ENCODE measurements at places on chromosomes 1 and 21.

- no peak for DNase-seq
These were observed 172.2 kb downstream of the CHRM3 start for GRCh38 chr1:239558559-239558958.

GRCh38 chr1:204478172-204478899 lies 16.3 kb downstream of the PIK3C2B start:
- DNase-seq = no peak

DNA sequence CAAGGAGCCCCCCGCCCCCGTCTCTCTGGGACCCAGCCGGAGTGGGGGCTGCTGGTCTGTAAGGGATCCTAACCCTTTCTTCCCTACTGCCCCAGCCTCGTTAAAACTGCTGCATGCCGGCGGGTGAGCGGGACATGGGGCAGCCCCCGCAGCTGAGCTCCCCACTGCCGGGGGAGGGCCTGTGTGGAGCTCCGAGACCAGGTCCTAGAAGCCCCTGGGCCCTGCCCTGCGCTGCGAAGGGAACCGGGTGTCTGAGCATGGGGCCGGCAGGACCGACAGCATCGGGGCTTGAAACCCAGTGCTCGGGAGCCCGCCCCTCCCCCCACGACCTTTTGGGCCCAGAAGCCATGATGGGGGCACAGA lies 9.2 kb upstream of the COL6A1 start:
- DNase-seq = no peak

DNA sequence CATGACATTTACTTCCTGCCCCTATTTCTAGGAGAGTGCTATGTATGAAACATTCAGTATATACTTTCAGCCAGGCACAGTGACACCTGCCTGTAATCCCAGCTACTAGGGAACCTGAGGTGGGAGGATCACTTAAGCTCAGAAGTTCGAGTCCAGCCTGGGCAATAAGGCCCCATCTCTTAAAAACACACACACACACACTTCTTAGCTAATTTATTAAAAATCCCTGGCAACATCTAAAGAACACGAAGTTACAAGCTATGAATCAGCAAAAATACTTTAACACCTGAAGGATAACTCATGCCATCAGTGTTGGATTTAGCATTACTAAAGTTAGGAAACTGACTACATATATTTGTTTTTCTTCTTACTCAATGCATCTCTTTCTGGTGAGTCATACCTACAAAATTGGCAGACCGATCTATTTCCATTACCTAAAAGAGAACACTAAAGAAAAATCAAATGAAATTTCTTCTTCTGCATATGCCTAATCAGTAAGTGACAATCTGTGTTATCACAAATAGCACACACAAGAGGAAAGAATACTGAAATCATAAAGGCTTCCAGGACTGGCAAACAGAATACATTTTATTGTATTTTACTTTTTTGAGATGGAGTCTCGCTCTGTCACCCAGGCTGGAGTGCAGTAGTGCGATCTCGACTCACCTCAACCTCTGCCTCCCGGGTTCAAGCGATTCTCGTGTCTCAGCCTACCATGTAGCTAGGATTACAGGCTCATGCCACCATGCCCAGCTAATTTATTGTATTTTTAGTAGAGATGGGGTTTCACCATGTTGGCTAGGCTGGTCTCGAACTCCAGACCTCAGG lies 41.4 kb downstream of the RNF115 start:
- peak; percentile 84 for DNase-seq

DNA sequence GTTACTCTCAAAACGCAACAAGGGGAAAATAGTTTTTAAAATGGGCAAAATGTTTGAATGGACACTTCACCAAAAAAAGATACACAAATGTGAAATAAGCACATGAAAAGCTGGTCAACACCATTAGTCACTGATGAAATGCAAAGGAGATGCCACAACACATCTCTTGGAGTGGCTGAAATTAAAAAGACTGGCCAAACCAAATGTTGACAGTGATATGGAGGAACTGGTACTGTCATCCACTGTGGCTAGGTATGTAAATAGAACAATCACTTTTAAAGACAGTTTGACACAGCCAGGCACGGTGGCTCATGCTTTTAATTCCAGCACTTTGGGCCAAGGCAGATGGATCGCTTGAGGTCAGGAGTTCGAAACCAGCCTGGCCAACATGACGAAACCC lies 91.1 kb downstream of the POFUT2 start:
- no peak for DNase-seq

DNA sequence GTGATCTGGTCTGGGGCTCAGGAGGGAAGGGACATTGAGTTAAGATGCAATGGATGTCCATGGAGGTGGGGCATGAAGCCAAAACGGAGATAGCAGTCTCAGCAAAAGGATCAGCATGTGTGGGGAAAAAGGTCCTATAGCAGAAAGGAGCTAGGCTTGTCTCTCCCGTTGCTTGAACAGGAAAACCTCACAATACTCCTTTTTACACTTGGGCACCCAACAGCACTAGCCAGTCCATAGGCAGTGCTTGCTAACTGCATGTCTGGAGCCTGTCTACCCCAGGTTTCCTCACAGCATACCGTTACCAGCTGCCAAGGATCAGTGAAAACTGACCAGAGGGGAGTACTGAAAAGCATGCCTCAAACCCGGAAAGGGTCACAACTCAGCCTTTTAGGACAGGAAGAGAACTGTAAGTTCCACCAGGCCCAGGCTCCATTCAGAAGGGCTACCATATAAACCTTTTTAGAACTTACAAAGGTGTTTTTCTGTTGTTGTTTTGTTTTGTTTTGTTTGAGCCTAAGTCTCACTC lies 78.6 kb downstream of the JAK1 start:
- DNase-seq = no peak
